Progenitor cell of endocrine pancreas (in vitro differentiated cells): ENCODE measurements at places on chromosomes 1 and 21. TPM values are rescaled to one million over a fixed set of nuclear protein-coding genes. Genes with fewer than 3 reads are reported as not detected.

DNA sequence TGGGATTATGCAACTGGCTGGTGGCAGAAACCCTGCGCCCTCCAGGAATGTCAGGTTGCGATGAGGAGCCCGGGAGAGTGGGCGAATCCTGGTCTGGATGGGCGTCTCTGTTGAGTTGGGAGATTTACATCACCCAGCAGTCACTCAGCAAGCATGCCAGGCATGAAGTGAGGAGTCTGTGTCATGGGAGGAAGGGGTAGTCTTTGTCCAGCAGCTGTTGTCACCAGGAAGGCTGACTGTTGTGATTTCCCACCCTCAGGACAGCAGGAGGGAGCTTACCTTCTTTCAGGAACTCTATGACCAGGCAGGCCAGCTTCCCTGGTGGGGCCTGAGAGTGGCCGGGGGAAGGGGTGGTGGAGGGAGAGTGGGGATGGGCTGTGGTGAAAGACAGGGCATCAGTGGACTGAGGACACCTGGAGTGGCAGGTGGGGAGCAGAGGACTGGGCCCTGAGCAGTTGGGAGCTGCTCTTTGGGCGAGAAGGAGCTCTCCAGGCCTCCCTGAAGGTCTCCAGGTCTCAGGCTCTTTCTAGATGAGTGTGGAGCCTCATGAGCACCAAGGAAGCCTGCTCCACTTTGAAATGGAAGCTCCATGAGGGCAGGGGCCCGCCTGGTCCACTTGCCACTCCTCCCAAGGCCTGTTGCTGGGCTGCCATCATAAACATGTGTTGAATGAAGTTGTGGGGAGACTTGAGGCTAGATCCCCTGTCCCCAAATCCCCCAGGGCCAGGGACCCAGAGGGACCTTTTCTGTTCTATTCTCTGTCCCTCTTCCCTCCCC, 21.3 kb upstream of the PKP1 start:
- H3K27me3 ChIP-seq, result peaks cover 39% of the 10 kb centered on the region
- H3K27ac ChIP-seq, result no peak overlapping the region
- no peak for DNase-seq
- peaks cover 2% of the 10 kb centered on the region for H3K4me1 ChIP-seq
- no peak overlapping the region for H3K4me3 ChIP-seq
- no peaks in the 10 kb centered on the region for H3K36me3 ChIP-seq

DNA sequence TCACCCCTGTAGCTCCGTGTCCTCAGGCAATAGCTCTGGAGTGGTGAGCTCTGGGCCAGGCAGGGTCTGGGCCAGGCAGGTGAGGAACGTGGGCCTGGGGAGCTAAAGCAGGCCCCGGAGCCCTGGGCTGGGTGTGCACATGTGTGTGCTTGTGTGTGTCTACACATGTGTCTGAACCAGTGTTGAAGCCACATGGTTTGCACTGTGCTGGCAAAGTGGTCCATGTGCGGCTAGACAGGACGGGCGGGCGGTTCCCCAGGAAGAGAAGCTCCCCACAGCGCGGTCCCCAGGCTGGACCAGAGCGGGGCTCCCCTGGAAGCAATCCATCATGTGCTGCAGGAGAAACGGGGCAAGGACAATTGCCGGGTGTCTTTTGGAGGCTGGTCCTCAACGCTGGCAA, 84.2 kb downstream of the PRDM16 start:
- H3K4me3 ChIP-seq, result no peak overlapping the region
- no peak for DNase-seq
- no peaks in the 10 kb centered on the region for H3K27me3 ChIP-seq
- peaks cover 15% of the 10 kb centered on the region for H3K4me1 ChIP-seq

- no peak overlapping the region for H3K4me3 ChIP-seq
- no peaks in the 10 kb centered on the region for H3K27me3 ChIP-seq
- peak overlapping the region; percentile 41 for H3K27ac ChIP-seq
- DNase-seq, result no peak
- H3K36me3 ChIP-seq, result peaks cover 13% of the 10 kb centered on the region
Observed at GRCh38 chr21:46171996-46172862, 12.0 kb downstream of the SPATC1L start.

DNA sequence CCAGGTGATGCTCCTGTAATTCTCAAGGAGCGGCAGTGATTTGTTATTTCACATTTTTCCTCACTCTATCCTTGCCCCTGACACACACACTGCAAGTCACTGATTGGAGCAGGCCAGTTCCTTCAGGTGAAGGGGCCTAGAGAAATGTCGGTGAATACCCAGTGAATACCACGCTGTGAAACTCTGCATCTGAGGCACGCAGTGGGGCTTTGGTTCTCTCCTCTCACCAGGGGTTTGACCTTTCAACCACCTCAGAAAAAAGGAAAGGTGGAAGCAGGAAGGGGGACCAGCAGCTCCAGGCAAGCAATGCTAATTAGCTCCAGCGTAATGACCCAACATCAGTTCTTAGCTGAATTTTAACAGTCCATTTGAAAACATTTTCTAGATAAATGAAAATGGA, 532 bp upstream of the FAM177B start:
- H3K4me3 ChIP-seq, result no peak overlapping the region
- H3K4me1 ChIP-seq, result no peaks in the 10 kb centered on the region
- no peak for DNase-seq
- no peaks in the 10 kb centered on the region for H3K27me3 ChIP-seq
- no peak overlapping the region for H3K27ac ChIP-seq

GRCh38 chr1:218380125-218380977, 35.2 kb downstream of the TGFB2 start:
- H3K27me3 ChIP-seq, result no peaks in the 10 kb centered on the region
- H3K4me3 ChIP-seq, result no peak overlapping the region
- peaks cover 41% of the 10 kb centered on the region for H3K4me1 ChIP-seq
- peak overlapping the region; percentile 83 for H3K27ac ChIP-seq

CCDC185 gene
- not detected in 2 replicates for total RNA-seq

BGLAP gene
- 4.8 and 5.8 TPM in 2 replicates for total RNA-seq

MRPS14 gene
- total RNA-seq, result 27.5 and 29.8 TPM in 2 replicates
